Activated gamma-delta T cell treated with anti-CD3 and anti-CD28 coated beads, Interleukin-2, amount 50 U/mL, for 16 hours (primary cell): ENCODE measurements at places on chromosomes 2 and 18.

DNA sequence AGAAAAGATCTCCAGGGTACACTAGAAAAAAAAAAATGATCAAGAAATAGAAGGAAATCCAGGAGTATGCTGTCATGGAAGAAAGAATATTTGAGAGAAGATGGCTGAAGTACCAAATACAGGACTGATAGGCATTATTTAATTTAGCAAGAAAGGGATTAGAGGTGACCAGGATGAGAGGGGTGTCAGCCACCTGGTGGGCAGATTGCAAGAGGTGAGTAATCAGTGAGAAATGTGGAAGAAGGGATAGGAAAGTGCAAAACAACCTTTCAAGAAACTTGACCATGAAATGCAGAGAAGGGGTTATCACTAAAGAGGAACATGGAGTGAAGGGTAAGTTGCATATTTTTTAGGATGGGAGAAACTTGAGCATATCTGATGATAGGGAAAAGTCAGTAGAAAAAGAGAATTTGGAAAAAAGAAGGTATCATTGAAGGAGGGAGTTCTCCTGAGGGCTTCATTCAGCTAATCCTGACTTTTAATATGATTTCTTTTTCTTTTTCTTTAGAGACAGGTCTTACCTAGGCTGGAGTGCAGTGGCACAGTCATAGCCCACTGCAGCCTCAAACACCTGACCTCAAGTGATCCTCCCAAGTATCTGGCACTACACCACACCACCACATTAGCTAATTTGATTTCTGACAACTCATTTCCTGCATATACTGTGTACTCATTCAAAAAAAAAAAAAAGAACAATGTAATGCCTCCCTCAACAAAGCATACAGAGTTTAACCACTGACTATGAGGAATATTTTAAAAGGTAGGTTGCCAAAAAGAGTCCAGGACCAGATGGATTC is 101.3 kb downstream of the LRP2 start:
- DNase-seq, result no peak

- no peak for DNase-seq
Observed at GRCh38 chr2:219947575-219947974, 320.1 kb downstream of the SLC4A3 start.

GRCh38 chr2:8054070-8054469 is 627.8 kb upstream of the ID2 start:
- no peak for DNase-seq

DNA sequence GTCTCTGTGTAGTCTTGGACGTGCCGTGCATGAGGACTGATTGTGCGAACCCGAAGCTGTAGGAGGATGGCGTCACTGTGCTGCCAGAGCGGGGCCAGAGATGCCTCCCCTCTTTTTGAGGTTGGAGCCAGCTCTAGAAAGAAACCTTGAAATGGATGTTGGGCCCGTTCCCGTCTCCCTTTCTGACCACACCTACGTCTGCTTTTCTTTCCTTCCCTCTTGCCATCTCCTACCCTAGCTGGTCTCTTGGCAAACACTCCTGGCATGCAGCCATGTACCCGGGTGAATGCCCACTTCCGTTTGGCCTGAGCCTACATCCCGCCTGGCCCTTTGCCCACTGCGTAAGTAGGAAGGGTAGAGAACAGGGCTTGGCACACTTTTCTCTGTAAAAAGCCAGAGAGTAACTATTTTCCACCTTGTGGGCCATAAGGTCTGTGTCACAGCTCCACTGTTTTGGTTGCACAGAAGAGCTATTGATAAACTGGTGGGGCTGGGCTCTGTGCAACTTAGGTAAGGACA is 37.4 kb downstream of the SH3BP4 start:
- no peak for DNase-seq
